Kidney glomerular epithelial cell (primary cell): ENCODE measurements at places on chromosomes 13 and 19.
A peak's percentile ranks its signal among the peaks of the same experiment; 100 is the strongest.

- peak; percentile 59 for DNase-seq
Observed at GRCh38 chr19:11887611-11888531, at the start of gene ZNF69. ZNF69 (plus strand) TSS chr19:11887782; CDS start chr19:11887924, 142 bp downstream.

DNA sequence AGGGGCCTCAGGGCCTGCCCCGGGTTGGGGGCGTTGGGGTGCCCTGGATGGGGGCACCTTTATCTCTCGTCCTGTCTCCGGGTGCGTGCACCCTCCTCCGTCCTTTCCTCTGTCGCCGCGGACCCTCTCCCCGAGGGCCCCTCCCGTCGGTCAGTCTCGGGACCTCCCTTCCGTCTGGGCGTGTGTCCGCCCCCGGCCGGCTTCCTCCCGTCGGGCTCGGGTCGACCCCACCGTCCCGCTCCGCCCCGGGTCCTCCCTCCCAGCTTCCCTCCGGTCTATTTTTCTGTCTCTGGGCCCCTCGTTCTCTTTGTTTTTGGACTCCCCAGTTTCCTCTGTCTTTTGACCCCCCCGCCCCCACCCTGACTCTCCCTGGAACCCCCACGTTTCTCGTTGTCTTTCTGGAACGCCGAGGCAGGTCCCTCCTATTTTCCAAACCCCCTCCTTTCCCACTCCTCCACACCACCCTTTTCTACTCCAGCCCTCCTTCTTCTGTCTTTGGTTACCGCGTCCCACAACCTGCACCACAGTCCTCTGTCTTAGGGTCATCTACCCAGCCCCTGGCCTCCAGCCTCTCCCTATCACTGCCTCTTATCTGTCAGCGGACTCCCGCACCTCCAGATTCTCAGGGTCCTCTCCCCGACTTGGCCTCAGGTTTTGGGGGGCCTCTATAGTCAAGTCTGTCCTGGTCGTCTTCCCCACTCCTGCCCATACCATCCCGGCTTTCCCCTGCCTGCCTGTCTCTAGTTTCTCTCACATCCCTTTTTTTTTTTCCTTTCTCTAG, 757 bp downstream of the EGLN2 start:
- no peak for DNase-seq

DNA sequence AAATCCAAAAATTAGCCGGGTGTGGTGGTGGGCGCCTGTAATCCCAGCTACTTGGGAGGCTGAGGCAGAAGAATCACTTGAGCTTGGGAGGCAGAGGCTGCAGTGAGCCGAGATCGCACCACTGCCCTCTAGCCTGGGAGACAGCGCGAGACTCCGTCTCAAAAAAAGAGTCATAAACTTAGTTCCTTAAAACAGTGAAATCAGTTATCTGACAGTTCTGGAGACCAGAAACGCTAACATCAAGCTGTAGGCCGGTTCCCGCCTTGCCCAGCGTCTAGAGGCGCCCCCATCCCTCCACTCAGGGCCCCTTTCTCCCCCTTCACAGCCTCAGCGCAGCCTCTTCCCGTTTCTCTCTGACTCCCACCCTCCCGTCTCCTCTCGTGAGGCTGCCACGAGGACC, 11.9 kb downstream of the ADAT3 start:
- no peak for DNase-seq

GRCh38 chr13:107373551-107373950, 805.6 kb upstream of the ARGLU1 start:
- DNase-seq, result peak; percentile 87

DNA sequence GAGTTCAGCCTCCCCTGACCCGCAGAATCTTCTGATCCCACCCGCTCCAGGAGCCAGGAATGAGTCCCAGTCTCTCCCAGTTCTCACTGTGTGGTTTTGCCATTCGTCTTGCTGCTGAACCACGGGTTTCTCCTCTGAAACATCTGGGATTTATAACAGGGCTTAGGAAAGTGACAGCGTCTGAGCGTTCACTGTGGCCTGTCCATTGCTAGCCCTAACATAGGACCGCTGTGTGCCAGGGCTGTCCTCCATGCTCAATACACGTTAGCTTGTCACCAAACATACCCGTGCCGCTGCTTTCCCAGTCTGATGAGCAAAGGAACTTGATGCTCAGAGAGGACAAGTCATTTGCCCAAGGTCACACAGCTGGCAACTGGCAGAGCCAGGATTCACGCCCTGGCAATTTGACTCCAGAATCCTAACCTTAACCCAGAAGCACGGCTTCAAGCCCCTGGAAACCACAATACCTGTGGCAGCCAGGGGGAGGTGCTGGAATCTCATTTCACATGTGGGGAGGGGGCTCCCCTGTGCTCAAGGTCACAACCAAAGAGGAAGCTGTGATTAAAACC, 1.1 kb upstream of the APOE start:
- DNase-seq, result no peak

GRCh38 chr13:112961457-112962369, 7.3 kb upstream of the MCF2L start:
- DNase-seq, result no peak

DNA sequence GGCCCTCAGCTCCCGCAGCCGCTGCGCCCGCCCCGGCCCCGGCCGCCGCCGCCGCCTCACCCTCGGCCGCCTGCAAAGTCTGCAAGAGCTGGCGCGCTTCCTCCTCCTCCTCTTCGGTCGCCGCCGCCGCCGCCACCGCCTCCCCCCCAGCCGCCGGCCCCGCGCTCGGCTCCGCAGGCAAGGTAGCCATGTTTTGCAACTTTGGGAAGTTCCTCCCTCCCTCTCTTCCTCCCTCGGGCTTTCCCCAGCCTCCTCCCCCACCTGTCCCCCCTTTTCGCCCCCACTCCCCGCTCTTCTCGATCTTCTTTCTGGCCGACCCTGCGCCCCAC, 433 bp downstream of the SIX5 start:
- DNase-seq, result no peak

- no peak for DNase-seq
Observed at GRCh38 chr19:3768015-3768747, 3.8 kb downstream of the RAX2 start.

DNA sequence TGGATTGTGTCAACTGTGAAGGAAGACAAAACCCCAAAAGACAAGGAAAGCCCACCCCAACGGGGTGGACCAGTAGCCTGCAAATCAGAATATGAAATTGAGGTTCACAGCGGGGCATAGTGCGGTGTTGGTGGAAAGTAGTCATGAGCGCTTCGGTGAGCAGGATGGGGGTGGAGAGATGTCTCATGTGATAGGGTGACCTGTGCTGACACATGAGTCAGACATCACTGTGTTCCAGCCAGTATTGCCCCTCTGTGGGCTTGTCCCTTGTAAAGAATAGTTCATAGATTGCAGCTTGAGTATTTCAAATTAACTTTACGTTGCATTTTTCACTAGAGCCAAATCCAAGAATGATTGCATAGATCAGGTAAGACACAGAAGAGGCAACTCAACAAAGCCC, 7.3 kb downstream of the ZNF69 start:
- no peak for DNase-seq

DNA sequence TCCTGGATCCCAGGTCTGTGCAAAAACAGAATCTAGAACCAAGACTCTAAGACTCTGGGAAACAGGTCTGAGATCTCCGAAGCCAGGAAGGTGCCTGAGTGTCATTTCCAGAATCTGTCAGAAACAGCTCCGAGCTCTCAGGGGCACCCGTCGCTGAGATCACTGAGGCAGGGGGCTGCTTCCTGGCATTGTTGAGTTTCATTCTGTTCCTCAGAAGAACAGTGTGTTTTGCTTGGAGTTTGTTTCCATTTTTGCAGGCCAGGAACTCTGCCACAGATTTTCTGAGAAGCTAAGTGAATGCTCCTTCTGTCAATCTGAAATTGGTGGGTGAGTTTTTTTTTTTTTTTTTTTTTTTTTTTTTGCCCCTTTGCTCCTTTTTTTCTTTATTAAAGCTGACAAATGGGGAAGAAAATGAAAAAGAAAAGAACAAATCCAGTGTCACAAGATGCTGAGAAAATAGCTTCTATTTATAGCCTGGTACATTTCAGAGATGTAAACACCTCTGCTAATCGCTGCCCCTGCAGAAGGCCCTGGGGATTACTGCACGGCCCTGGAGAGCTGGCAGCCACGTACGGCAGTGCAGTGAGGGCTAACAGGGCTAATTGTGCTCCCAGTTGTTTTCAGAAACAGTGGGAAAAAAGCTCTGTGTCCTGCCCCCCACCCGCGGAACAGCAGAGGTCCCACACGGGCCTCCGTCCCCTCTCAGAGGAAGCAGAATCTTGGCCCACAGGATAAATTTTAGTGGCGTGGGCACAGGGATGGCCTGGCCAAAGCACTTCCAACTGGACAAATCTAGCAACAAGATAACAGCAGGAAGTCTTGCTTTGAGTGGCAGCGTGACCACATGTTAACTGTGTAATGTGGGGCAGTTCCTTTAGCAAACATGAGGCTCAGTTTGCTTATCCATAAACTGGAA, 237.6 kb upstream of the IRS2 start:
- DNase-seq, result no peak

GRCh38 chr19:4279530-4280422, 710 bp downstream of the SHD start:
- no peak for DNase-seq

DNA sequence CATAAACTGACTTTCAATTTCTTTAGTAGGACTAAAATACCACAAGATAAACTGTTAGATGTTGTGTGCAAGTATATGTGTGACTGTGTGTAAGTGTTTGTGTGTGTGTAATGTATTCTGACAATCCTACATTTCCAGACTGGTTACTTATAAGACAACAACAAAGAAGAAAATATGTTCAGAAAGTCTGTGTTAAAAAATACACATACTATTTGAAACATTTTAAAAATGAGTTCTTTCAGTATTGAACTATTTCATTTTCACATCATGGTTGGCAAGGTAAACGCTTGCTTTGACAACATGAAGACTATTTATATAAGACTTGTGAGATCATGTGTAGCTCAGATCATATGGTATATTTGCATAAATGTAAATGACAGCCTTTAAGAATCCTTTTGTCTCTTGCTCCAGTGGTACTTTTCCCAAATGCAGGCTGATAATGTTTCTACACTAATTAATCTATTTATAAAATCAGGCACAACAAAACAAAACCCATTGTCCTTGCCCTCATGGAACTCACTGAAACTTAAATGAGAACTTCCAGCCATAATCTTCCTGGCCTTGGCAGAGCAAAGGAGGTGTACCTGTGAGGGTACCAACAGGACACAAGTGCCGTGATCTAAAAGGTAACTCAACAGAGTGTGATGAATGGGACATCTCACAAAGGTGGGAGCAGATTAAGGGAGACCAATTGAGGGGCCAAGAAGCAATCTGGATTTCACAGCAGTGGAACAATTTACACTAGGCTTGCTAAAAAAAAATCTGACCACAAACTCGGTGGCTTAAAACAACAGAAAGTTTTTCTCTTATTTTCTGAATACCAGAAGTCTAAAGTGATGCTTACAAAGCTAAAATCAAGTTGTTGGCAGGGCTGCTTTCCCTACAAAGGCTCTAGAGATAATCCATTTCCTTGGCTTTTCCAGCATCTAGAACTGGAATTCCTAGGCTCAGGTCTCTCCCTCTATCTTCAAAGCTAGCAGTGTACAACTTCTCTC, 349.0 kb downstream of the TBC1D4 start:
- DNase-seq, result no peak

DNA sequence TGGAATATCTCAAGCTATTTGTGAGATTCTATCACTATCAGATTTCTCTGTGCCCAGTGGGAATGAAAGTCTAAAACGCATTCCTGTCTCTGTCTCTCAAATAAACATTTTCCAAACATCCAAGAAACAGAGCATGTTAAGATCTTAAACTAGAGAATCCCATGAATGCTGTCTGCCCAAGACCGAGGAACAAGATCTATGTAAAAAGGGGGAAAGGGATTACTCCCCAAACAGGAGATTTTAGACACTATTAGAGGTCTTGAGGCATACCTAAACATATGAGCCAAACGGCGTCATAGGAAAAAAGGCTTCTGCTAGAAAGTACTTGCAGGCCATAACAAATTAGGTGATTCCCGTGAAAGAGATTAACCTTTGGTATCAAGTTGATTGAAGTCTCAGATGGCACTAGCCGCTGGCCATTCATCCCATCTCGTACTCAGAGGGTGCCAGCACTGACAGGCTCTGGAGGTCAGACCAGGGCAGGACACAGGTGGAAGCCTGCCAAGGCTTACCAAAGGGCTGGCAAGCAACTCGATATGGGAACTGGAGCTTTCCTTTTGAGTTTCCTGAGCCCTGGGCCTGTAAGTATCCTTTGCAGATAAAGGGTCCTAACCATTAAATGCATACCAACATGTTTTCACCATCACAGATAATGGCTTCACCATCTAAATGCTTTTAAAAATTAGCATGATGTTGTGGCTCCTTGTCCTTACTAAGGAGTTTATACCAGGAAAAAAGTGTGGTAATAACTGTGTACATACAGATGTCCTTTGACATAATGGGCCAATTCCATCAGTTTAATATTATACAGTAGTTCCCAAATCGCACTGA, 225.2 kb downstream of the FOXO1 start:
- DNase-seq, result peak; percentile 14

DNA sequence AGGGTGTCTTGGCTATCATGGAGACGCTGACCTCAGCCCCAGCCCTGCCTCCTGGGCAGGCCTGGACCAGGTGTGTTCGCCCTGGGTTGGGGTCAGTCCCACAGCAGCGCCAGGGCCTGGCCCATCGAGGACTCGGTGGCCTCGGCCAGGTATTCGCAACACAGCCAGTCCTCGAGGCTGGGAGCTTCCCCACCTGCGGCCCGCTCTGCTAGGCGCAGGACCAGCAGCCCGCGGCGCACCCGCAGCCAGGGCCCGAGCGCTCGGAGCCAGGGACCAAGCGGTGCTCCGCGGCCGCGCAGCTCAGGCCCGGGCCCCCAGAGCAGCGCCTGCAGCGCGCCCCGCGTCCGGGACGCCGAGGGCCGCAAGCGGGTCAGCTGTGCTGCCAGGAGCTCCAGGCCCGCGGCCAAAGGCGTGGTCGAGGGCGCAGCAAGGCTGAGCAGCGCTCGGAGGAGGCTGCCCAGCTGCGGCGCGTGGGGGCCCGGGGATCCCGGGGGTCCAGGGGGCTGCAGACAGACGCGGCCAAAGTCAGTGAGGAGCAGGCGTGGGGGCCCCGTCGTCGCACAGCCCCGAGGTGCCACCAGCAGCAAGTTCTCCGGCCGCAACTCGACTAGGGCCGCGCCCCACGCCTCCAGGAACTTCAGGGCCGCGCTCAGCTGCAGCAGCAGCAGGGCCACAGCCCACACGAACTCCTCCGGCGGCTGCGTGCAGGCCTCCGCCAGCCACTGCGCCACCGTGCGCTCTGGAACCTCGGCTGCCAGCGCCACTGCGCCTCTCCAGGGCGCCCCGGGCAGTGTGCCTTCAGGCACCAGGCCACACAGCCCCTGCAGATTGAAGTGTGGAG, 6.2 kb downstream of the PEAK3 start:
- DNase-seq, result no peak

DNA sequence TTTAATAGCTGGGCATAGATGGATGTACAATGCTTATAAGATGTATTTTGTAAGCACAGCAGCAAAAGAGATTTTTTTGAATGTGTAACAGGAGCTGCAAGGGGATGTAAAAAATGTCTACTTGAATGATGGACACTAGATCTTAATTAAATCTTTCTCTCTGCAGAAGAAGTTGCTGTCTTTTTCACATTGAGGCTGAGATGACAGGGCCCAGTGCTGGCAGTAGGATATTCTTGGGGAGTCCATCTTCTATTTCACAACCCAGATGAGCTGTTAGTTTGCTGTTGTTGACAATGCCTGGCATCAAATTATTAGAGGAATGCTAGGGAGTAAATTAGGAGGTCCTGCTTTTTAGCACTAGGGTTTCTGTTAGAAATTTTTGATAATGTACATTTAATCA, 698.7 kb downstream of the SLITRK5 start:
- no peak for DNase-seq
